ENCODE measurements at places on chromosomes 12 and 14.

GRCh38 chr14:95408731-95409476, 89.2 kb upstream of the CLMN start:
- DNase-seq: no peak

- DNase-seq: no peak
Observed at GRCh38 chr12:83343767-83344166, 657.1 kb downstream of the TMTC2 start.

DNA sequence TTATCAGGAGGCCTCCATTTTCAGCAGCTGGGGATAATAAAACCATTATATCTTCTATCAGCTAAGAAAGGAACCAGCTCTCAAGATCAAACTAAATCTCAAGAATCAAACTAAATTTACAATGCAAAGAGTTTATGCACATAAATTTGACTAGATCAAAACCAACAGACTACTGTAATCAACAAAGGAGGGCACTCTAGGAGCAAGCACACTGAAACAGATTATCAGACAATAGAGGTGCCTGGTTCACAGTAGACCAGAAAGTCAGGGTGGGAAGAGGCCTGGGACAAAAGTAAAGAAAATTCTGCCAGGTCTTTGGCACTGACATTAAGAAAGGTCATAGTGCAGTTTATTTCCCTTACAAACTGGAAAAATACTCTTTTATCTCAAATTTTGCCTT, 61.0 kb downstream of the HECTD4 start:
- DNase-seq: no peak

DNA sequence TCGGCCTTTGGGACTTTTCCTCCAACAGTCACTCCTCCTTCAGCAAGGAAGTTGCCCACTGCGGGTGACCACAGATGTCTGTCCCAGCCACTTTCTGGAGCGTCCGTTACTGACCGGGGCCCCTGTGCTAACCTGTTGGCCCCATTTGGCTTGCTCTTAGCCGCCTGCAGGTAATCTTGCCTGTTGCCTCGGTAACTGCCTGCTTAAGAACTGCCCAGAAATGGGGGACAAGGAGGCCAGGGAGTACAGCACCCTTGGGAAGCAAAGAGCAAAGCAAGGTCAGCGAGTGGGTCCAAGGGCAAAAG, 338.8 kb upstream of the SFSWAP start:
- no peak for DNase-seq

- DNase-seq: no peak
Observed at GRCh38 chr14:23864259-23864658, 89.3 kb upstream of the DHRS4 start.

- DNase-seq: peak; percentile 1
Observed at GRCh38 chr14:53180272-53181221, 27.4 kb upstream of the DDHD1 start.

DNA sequence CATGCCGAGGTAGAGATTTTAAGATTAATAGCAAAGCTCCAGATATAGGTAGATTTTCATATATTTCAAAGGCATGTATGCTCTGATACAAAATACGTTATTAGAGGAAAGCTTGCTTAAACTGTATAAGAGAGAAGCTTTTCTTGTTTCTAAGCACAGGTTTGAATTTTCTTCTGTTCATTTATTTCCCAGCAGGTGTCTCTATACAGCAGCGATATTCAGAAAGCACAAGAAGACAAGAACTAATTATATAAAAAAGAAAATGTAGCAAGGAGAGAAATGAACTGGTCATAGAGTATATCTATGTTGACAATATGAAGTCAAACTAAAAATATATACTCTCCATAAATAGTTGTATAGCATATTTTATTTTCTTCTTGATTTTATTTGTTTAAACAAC, 307.4 kb upstream of the NOVA1 start:
- DNase-seq: no peak

DNA sequence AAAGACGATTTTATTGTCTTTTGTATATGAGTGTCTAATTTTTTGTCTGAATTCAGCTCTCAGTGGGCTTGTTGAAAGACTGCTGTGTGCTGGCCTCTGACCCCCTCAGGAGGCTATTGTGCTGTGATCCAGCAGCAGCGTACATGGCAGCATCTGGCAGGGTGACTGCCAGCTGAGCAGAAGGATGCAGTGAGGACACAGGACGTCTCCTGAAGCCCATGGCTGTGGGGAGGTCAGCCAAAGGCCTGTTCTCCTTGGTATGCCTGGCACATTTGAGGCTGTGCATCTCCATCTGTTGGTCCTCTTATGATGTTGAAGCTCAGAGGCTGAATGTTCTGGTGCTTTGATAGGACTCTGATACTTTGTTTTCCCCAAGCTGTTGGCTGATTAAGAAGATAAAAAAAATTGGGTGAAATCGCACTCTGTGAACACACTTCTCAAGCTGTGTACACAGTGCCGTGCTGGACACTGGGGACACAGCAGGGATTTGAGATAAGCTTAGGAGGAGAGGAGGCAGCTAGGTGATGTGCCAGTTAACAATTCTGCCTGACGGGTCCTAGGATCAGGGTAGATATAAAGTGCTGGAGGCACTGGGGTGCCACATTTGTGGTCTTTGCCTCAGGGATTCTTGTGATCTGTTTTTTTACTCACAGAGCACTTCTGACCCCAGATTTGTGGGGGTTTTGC, 37.5 kb downstream of the EID3 start:
- no peak for DNase-seq

DNA sequence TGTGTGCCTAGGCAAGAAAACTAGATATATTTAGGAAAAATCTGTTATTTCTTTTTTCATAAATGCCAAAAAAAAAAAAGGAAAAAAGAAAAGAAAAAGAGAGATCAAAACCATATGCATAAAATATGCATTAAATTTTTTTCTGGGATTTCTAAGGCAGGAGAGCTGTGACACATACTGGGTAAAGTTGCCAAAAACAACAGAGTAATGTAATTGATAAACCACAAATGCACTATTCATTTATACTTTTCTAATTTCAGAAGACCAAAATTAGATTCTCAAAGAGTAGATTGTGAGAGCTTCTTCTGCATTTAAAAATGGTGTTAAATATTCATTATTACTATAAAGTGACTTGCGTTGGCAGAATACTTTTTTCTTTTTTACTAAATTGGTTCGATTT, 673.8 kb upstream of the MGAT4C start:
- DNase-seq: no peak

DNA sequence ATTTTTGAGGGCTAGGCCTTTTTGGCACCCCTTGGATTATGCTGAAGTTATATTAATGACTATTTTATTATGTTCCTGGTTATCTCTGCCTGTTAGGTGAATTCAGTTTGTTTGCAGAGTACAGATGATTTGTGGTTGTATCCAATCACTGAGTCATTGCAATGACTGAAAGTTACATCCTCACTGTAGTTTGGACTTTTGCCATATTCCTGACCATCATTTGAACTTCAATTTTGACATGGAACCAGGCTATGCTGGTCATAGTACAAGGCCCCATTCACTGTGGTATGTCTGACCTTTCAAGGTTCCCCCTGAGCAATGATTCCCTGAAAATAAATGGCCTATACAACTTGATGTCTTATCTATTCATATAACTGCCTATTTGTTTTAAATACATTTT, 621.0 kb downstream of the CCER1 start:
- DNase-seq: no peak

DNA sequence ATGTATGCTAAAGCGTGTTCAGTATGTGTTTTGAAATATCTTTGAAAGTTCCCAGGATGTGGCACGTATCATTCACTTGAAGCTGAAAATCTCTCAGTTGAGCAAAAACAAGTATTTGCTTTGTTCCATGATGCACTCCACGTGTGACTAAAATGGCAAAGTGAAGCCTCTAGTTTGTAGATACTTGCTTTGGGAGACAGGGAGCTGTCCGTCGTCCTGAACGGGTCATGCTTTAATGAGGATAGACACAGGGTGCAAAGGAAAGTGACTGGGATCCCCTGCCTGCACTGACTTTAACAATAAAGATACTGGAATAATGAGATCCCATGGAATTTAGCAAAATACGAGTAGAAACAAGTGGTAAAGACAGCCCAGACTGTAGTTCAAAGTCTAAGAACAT, 991.4 kb downstream of the NRXN3 start:
- no peak for DNase-seq

- DNase-seq: peak; percentile 49
Observed at GRCh38 chr14:90820958-90821357, 4.7 kb upstream of the TTC7B start.

- DNase-seq: no peak
Observed at GRCh38 chr12:11773889-11774677, 124.6 kb downstream of the ETV6 start.

GRCh38 chr14:100761481-100761880, 34.8 kb downstream of the DLK1 start:
- DNase-seq: no peak

DNA sequence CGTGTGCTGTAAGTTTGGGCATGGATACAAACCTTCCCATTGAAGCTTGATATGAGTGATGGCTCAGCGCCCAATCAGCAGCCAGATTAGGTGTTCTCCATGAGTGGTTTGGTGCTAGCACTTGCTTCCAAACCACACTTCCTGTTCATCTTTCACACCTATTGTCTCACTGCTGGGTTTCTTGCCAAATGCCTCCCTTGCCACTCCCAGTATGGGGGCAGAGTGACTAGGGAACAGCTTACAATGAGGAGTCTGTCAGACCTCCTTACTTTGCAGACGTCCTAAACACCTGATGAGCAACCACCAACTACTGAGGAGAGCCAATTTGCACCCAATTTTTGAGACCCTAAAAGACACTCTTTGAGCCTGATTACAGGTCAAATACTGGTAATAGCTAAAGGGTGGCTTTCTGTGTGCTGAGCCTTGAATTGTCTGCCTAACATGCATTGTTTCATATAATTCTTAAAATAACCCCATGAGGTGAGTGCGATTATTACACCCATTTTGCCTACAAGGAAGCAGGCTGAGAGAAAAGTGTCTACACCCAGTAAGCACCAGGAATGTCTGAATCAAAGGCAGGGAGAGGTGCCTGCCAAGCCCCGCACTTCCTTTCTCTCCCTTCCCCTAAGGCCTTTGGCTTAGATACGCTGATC, 48.4 kb upstream of the FOS start:
- DNase-seq: peak; percentile 35

GRCh38 chr14:94018308-94018707, 7.8 kb upstream of the OTUB2 start:
- no peak for DNase-seq

DNA sequence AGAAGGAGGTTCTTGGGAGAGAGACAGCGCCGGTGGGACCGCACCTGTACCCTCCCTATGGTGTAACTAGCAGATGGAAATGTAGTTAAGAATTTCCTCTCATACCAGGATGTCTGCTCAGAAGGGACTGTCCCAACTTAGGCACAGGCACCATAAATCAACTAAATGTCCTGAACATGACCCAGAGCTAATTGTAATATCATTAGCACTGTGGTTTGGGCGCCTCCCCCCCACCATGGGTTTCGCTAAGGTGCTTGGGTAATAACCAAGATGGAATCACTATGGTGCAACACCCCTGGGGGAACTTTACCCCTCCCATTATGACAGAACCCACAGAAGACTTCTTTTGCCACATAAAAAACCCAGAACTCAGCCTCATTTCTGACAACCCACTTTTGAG, 15.9 kb downstream of the ZNF641 start:
- no peak for DNase-seq

GRCh38 chr12:103336940-103337339, 158.8 kb downstream of the C12orf42 start:
- no peak for DNase-seq

- DNase-seq: no peak
Observed at GRCh38 chr14:103517721-103518421, 4.8 kb downstream of the CKB start.

- DNase-seq: no peak
Observed at GRCh38 chr14:52315355-52315718, 1.2 kb downstream of the PTGER2 start.

DNA sequence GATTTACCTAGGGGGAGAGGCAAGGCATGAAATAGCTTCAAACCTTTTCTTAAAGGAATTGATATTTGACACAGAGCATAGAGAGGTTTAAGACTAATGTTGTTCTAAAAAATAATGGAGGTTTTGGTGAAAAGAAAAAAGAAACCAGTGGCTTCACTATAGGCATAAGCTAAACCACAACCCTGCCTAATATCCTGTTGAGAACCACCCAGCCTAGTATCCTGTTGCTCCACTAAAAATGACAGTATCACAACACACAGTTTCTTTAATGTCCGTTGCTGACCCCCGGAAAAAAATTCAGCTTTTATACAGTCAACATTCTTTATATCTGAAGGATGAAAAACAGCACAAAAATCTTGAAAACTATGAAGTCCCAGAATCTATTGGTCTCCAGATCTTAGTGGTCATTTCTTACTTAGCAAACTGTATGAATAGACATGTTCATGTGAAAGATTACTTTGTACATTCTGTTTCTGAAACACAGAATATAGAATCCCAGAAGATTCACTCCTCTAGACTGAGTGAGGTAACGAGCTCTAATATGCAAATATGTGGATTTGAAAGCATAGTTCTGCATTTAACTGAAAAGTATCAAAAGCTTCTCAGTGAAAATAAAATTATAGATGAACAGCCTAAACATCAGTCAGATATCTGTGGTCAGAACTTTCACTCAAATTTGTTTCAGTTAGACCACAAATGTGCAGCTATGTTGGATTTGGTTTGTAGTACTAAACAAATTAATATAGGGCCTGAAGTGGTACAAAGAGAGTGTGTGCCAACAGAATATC, 40.5 kb downstream of the GALC start:
- no peak for DNase-seq

All from activated T-helper 1 cell treated with Interleukin-2 at 50 U/mL for 16 hours (primary cell).